ENCODE measurements at places on chromosomes 6 and 20.

DNA sequence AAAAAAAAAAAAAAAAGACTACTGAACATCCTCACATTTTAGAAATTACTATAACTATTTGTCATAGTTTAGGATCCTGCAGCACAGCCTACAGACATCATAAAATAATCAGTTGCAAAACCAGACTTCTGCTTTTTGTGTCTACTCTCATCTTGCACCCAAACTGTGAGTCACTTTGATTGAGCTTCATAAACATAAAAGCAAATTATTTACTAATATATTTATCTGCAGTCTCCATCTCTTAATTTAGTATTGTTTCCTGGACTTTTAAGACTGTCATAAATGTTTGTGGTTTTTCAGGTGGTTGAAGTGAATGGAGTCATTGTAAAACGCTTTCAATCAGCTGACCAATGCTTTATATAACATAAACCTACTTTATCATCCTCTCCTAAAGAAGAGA lies 14.8 kb upstream of the CALHM6 start:
- DNase-seq = no peak

- no peak for DNase-seq
Observed at GRCh38 chr6:157952861-157953351, 28.8 kb upstream of the SYNJ2 start.

DNA sequence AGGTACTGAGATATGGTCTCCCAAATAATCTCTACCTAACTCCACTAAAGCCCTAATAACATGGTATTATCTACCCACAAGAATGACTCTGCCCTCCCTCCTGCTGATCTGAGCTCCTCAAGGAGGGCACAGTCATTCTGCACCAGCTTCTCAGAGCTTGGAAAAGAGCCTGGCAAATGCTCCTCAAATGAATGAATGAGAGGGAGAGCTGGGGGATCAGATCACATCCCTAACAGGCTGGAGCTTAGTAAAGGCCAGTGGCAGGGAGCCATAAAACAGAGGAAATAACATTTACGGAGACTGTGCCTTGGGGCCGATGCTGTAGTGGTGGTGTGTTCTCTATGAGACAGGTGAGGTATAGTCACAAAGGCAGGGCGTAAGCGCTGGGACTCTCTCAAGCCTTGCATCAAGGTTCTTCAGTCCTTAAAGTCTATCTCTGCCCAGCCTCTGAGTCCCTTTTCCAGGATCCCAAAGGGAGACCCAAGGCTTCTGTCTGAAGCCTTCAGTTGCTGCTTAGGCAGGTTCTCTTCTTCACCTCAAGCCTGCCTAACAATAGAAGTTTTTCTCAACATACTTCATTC lies 7.2 kb upstream of the NNAT start:
- no peak for DNase-seq

DNA sequence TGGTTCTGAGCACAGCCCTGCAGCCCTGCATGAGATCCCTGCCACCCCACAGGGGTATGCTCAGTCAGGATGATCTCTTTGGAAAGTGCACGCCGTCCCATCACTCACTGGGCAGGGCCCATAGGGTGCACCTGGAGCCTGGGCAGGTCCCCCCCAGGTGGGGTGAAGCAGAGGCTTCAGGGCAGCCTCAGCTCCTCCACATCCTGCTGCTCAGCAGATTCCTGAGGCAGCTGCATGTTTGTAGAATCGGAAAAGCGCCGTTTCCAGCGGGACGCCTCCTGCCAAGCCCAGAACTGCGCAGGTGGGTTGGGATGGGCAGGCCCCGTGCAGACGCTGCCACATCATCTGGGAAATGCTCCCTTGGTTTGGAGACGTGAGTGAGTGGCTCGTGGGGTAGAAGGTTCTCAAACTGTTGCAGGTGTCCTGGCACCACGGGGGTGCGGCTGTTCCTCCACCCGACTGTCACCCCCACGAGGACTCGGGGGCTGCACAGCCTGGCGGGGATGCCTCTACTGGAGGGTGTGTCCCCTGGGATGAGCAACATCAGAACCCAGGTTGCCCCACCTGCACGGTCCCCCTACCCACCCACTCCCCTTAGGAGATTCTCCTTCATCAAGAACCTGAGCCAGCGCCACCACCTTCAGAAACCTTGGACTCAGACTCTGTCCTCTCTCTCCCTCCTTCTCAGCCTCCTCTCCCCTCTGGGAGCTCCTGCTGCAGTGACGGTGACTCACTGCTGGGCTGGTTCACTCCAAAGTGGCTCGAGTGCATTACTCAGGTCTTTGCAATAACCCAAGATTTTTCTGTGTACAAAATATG lies 334.1 kb downstream of the TAF4 start:
- DNase-seq = peak; percentile 10

DNA sequence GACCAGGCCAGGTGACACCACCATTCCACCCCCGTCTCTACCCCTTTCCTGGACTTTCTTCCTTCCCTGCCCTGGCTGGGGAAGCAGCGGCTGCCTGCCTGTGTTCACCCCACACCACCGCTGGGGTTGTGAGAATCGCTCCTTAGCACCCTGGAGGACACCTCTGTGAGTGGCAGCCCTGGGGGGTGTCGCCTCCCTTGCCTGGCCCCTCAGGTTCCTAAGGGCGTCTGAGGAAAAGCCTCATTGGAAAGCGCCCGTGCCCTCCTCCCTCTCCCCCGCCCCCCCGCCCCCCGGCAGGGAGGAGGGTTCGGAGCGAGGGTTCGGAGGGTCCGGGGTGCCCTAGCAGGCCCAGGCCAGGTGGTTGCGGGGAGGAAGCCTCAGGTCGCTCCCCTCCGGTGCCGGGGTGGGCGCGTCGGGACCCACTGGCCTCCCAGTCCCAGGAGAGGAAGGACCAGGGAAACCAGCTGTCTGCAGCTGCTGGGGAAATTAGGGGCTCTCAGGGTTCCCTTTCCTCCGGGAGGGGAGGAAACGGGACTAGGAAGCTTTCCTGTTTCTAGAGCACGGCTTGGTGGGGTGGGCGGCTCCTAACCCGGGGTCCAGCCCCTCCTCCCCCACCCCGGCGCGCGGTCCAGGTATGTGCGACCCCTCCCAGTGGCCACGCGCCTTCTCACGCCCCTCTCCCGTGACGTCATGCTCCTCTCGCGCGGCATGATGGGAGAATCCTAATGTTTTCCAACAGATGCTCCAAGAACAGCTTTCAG lies at the start of gene PHACTR3:
TSS of gene PHACTR3 (plus strand) at position 760 of the 761 bp plus-strand sequence. CDS start 475 bp downstream, outside the sequence.
- no peak for DNase-seq

DNA sequence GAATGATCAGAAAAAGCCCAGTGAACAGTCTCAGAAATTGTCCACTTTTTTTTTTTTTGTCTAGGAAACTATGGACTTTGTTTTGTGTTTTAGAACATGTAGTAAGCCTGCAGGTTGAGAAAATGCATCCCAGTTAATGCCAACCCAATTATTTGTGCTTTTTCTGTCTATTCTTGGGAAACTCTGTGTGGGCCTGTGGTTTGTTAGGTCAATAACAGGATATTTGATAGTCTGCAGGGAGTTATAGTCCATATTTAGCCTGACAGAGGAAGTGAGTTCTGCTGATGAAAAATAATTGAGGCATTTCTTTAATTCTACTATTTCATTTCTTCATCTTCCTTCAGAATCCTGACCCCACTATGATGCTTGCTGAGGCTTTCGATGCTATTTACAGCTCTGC lies 154.0 kb upstream of the LAMP5 start:
- DNase-seq = no peak

DNA sequence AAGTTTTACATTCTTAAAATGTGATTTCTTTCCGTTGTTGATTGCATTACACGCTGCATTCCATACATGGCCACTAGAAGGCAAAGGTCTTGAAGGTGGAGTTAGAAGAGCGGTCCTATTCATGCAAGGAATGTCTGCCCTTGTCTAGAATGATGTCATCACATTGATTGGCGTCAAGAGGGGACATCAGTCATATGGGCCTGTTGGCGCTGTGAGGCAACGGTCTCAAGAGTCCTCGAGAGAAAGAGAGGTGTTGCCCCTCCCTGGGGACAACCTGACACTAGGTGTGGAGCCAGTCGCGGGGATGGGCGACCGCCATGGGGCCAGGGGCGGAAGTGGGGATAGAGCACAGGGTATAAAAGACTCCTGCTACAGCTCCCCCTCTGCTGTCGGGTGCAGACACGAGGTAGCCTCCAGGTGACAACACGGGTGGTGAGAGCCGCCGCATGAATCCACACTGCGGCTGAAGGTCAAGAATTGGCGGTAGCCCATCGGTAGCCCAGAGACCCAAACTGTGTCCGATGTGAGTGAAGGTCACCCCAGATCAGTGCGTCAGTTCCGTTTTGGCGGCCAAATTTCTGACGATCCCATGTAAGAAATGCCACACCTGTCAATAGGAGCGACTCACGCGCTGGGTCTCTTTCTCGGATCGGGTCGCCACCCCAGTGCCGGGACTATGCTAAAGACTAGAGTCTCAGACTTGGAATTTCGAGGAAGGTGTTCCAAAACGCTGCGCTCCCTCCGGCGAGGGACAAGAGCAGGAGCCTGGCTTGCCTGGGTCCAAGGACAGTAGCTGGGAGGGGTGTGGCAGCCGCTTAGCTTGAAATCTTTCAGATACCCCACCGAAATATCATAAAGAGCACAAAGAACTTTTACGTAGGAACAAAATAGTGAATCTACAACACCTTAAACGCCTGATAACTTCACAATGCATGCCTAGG lies 93.2 kb upstream of the ZNF184 start:
- DNase-seq = no peak

GRCh38 chr6:108672641-108673040 lies 111.9 kb downstream of the FOXO3 start:
- no peak for DNase-seq

DNA sequence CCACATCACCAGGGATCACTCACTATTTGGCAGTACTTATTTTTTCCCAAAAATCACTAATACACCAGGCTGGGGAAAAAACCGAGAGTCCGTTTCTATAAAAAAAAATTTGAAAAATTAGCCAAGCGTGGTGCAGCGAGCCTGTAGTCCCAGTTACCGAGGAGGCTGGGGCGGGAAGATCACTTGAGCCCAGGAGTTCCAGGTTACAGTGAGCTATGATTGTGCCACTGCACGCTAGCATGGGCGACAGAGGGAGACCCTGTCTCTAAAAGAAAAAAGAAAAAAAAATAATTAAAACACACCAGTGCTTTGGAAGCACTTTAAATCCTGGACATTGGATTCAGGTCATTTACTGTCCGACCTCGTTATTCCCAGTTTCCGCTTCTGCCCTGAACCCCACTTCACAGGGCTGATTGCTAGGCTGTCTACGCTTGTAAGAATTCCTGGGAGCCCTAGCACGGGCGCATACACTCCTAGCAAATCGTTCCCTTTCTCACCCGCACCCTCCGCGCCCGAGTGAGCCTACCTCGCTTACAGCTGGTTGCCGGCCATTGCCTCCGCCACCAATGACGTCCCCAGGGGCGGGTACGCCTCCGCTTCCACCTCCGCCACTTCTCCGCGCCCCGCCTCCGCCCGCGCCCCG lies at the start of gene TPMT:
TSS of gene TPMT (minus strand) at position 571 of the 643 bp plus-strand sequence. CDS start 5,950 bp downstream, outside the sequence.
- DNase-seq = no peak

- DNase-seq = no peak
Observed at GRCh38 chr6:139380611-139381010, 6.2 kb upstream of the CITED2 start.

- DNase-seq = no peak
Observed at GRCh38 chr20:12051206-12052163, 133.8 kb downstream of the BTBD3 start.

- DNase-seq = no peak
Observed at GRCh38 chr6:90106449-90106848, 190.2 kb downstream of the BACH2 start.

DNA sequence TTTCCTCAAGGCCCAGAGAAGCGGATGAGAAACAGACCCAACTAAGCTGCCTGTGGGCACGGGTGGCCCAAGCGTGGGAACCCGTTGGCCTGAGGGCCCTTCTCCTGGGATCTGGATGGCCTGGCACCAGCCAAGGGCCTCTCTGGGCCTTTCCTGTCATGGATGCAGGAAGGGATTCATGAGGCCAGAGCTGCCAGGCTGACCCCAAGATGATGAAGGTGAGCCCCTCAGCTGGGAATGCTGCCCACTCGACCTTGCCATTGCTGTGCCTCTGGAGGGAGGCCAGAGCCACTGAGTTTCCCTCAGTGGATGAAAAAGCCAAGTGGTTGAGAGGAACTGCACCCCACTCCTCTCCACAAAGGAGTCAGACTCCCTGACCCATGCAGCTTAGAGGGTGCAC lies 171.2 kb downstream of the VEGFA start:
- no peak for DNase-seq

GRCh38 chr6:32790306-32790705 lies 26.5 kb downstream of the HLA-DOB start:
- no peak for DNase-seq

- DNase-seq = no peak
Observed at GRCh38 chr6:138521790-138522189, 22.5 kb upstream of the NHSL1 start.

GRCh38 chr6:158009114-158009891 lies 27.6 kb downstream of the SYNJ2 start:
- peak; percentile 78 for DNase-seq

- no peak for DNase-seq
Observed at GRCh38 chr20:48287552-48288170, 502.4 kb upstream of the SULF2 start.

- no peak for DNase-seq
Observed at GRCh38 chr20:14446446-14446845, 109.0 kb upstream of the FLRT3 start.

DNA sequence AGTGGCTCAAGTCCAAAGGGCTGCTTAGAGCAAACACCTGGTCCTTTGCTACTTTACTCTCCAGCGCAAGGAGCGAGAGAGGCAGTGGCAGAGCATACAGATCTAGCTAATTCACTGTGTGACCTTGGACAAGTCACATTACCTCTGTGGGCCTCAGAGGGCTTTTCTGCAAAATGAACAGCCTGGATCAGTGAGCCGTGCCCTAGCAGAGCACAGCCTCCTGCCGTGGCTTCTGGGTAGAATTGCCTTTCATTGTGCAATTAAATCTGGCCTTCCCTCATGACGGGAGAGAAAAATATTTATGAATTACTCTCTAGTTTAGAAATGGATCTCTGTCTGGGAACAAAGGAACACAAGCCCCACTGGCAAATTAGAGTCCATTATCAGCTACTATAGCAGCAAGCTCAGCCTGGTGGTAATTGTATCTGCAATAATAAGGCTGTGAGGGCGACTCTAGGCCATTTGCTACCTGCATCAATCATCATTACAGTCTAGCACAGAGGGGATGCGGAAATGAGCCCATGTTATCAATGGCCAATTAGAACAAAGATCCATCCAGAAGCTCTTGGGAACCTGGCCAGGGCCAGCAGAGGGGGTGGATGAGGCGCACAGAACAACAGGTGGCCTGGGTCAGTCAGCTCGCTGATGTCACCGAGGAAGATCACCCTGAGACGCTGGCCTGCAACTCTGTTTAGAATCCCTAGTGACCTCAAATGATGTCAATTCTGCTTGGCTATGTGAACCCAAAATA lies 114.2 kb upstream of the LY86 start:
- no peak for DNase-seq

DNA sequence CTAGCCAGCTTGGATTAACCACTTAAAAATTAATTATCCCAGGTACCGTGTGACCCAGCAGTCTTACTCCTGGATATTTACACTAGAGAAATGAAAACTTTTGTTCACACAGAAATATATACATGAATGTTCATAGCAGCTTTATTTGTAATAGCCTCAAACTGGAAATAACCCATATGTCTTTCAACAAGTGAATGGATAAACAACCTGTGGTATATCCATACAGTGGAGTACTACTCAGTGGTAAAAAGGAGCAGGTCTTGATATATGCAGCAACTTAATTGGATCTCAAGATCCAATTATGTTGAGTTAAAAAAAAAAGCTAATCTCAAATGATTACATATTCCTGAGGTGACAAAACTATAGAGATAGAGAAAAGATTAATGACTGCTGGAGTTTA lies 381.4 kb downstream of the CDKAL1 start:
- DNase-seq = no peak

Data from heart left ventricle (tissue), 16 donors.